ENCODE measurements at places on chromosomes 7 and 10. TPM values are rescaled to one million over a fixed set of nuclear protein-coding genes. Genes with fewer than 3 reads are reported as not detected.

ZNF727 gene
- 5.5 TPM for total RNA-seq

SLC13A4 gene
- total RNA-seq = not detected

MSMB gene
- total RNA-seq = not detected

OR2A1 gene
- total RNA-seq = not detected

GRCh38 chr10:85447690-85448089, 918.9 kb downstream of the GRID1 start:
- DNase-seq = no peak

DNA sequence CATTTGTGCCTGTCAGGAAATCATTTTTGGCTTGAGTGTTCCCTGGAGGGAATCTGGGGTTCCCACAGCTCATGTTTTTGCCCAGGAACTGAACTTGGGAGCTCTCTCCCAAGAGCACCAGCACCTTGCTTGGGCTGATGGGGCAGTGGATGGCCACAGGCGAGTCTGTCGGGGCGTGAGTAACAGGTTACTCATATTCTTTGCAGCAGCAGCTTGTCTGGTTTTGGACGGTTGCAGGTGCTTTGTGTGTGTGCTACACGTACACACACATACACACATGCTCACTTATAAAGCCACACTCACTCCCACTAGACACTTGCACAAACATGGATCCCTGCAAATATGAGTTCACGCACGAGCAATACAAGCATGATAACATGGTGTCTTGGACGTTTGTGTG, 2.9 kb upstream of the PALD1 start:
- DNase-seq = no peak

DNA sequence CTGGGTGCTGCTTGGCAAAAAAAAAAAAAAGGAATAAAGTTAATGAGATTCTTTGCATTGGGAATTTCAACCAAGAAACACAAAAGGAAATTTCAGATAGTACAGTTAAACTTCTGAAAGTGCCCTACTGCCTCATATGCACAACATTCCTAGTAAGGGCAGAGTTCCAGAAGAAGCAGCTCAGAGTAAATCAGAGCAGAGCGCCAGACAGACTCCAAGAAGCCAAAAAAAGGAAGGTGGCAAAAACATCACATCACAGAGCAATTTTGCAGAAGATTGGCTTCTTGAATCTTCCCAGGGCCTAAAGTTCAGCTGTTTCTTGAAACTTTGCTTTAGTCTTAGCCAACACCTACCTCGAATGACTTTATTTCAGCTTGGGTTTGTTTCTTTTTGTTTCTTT, 544.1 kb downstream of the XPNPEP1 start:
- no peak for DNase-seq

GRCh38 chr10:79372871-79373270, 25.6 kb downstream of the PPIF start:
- no peak for DNase-seq

DNA sequence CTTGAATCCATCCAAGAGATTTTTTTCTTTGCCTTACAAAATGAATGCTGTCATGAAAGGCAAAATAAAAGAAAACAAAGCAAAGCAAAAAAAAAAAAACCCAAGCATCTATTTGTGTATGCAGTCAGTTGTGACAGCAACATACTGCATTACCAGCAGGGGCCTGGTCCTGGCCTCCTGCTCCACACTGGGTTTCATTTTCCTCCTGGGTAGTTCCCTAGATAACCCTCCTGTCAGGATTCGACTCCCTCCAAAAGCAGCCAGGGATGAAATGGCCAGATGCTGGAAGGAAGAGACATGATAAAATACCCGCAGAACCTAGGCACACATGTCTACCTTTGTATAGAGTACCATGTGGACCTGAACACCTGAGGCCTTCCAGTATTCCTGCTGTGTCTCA, 148.6 kb downstream of the NRCAM start:
- no peak for DNase-seq

- no peak for DNase-seq
Observed at GRCh38 chr10:31698181-31698830, 230.3 kb downstream of the ARHGAP12 start.

All from upper lobe of right lung (tissue), 1 donor.